Neural progenitor cell (in vitro differentiated cells): ENCODE measurements at places on chromosomes 1 and 21.

DNA sequence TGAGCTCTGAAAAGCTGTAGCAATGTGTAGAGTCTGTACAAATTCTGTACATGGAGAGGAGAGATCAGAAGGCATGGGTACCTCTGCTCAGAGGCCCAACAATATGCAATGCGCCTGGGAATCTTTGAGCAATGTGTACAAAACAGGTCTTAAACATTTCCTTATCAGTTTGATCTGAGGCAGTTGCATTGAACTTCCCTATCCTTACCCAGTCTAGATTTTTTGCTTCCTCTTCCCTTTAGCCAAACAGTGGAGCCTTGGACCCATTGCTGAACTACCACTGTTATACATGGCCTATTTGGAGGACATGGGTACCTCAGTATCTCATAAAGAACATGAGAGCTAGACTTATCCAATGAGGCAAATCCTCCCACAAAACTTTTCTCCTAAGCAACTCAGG is 12.6 kb upstream of the MNDA start:
- no peak for DNase-seq

DNA sequence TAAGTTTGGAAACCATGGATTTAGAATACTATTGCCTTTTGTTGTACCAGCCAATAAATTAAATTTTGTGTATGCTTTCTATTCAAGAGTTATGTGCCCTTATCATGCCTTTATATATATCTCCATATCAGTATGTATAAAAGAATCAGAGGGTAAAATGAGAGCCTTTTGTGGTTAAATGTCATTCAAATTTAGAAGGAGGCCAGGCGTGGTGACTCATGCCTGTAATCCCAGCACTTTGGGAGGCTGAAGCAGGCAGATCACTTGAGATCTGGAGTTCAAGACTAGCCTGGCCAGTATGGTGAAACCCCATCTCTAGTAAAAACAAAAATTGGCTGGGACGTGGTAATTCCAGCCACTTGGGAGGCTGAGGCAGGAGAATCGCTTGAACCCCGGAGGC is 88.9 kb downstream of the XPR1 start:
- no peak for DNase-seq

GRCh38 chr1:116345843-116346242 is 27.2 kb upstream of the ATP1A1 start:
- peak; percentile 44 for DNase-seq

DNA sequence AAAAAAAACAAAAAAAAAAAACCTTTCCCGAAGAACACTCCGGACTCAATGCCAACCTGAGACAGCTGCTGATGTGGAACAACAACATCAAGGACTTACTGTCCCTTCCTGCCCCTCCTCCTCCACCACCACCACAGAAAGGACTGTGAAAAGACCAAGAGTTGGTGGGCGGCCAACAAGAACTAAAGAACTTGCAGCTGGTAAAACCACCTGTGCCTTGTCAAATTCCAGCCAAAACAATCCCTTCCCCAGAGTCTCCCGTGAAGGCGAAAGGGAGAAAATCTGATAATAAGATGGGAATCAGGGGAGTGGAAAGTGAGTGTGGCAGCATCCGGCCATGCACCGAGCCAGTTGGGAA is 88.9 kb downstream of the PROX1 start:
- DNase-seq = no peak

DNA sequence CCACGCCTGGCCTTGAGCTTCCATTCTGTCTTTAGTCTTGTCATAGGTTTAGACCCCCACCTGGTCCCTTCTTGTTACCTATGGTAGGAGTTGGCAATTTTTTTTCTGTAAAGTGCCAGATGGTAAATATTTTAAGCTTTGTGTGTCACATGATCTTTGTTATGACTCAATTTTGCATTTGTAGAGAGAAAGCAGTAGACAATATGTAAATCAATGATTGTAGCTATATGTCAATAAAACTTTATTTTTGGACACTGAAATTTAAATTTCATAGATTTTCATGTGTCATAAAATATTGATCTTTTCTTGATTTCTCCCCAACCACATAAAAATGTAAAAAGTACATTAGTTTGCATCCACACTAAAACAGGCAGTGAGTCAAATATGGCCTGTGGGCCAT is 8.0 kb downstream of the MKNK1 start:
- no peak for DNase-seq

- no peak for DNase-seq
These were observed 2.7 kb upstream of the CAPN2 start for GRCh38 chr1:223709598-223709997.

DNA sequence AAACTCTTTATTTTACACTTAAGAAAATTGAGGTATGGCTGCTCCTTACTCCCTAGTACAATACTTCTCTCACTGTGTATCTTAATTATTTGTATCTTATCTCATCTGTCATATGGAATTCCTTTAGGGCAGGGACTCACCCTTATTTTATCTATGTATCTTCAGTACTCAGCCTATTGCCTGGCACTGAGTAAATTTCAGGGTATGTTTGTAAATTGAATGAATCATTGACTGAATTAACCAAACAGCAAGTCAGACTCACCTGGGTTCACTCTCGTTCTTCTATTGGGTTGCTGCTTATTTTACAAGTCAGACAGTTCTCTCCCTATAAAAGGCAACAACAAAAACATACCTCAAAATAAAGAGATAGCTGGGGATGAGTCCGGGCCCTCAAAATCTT is 63.8 kb downstream of the LAMC1 start:
- DNase-seq = no peak

- peak; percentile 77 for DNase-seq
These were observed 7.7 kb downstream of the ARHGEF19 start for GRCh38 chr1:16204634-16205333.
